ENCODE measurements at places on chromosomes 7 and 10.

DNA sequence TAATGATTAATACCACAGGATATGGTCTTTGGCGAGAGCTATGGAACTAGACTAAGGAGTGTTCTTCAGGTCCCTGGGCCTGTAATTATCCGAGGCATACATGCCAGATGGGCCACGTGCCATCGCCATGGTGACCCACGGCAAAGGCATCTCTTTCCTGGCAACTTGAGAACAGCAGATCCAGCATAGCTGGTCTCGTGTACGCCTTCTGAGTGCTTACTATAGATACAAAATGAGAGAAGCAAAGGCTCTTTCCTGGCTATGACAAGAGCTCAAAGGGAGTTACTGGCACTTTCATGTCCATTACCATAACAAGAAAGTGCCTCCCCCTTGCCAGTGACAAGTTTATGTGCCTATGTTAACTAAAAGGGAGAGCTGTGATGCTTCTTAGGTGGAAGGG lies 26.0 kb upstream of the GLI3 start:
- H3K27ac ChIP-seq: no peak overlapping the region
- no peaks in the 10 kb centered on the region for H3K27me3 ChIP-seq
- no peak overlapping the region for H3K4me3 ChIP-seq
- DNase-seq: peak; percentile 72

- no peak overlapping the region for H3K4me3 ChIP-seq
- no peaks in the 10 kb centered on the region for H3K27me3 ChIP-seq
- no peaks in the 10 kb centered on the region for H3K4me1 ChIP-seq
- no peaks in the 10 kb centered on the region for H3K36me3 ChIP-seq
- no peak overlapping the region for H3K27ac ChIP-seq
Measured at GRCh38 chr10:42877496-42878030, 95.0 kb downstream of the BMS1 start.

DNA sequence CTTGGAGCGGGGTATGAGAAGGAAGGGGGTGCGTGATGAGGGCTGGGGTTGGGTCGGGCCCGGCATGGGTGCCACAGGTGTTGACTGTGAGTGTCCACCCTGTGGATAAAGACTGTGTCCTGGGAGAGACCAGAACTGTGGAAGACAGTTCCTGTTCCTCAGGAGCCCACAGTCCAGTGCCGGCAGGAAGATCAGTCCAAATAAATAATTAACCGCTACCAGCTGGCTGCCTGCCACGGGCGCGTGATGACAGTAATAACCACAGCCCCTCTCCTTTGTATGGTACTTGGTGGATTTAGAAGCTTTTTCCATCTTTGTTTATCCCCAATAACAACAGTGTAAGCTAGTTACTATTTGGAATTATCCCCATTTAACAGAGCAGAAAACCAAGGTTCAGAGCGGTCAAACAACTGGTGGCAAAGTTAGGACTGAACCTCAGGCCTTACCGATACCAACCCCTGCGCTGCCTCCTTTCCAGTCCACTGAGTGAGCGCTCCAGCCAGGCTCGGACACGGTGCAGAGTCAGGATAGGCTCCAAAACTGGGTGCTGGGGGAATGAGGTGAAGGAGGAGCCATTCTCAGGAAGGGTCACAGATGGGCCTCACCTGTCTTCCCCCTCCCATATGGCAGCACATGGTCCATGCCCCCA lies 5.1 kb downstream of the ZMIZ1 start:
- no peaks in the 10 kb centered on the region for H3K27me3 ChIP-seq
- no peak overlapping the region for H3K4me3 ChIP-seq
- peak; percentile 74 for DNase-seq
- H3K27ac ChIP-seq: peak overlapping the region; percentile 90
- peaks cover 63% of the 10 kb centered on the region for H3K4me1 ChIP-seq
- H3K36me3 ChIP-seq: no peaks in the 10 kb centered on the region

DNA sequence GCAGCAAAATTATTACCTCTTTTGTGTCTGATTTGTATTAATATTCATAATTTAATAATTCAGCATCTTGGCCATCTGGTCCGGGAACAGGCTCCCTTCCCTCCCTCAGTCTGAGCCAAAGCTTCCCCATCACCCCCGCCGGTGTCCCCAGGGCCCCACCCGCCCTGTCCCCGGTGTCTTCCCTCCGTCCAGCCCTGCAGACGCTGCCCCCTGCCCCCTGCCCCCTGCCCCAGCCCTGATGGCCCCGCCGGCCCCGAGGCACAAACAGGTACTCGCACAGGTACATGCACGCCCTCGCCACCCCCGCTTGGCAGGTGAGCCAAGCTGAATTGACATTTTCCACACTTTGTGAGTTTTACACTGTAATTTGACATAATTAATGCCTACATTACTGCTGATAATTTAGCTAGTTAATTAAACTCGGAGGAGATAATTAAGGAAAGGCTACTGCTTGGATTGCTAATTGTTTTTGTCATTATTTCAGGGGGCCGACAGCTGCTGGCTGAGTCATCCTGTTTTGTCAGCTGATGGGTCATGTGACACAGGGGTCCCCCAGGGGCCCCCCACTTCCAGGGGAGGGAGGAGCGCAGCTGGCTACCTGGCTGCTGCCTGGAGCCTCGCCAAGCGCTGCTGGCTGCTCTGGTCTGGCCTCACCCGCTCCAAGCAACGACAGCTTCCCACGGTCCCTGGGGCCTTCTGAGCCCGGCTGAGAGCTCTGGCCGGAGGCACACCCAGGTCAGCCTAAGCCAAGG lies 36.6 kb downstream of the MICALL2 start:
- no peak overlapping the region for H3K4me3 ChIP-seq
- DNase-seq: peak; percentile 67
- no peaks in the 10 kb centered on the region for H3K27me3 ChIP-seq
- H3K4me1 ChIP-seq: no peaks in the 10 kb centered on the region
